Hippocampal formation (tissue), 2 donors: ENCODE measurements at places on chromosomes 4 and X.

GRCh38 chr4:11730545-11730944, 301.9 kb upstream of the HS3ST1 start:
- no peak for DNase-seq

DNA sequence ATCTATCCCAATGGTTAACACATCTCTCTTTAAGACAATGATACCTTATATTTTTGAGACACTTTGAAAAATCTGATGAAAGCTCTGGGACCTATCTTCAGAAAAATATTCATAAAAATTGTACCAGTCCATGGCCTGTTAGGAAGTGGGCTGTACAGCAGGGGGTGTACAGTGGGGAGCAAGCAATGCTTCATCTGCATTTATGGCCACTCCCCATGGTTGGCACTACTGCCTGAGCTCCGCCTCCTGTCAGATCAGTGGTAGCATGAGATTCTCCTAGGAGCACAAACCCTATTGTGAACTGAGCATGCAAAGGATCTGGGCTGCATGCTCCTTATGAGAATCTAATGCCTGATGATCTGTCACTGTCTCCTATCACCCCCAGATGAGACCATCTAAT, 42.6 kb downstream of the C4orf51 start:
- DNase-seq: no peak

GRCh38 chr4:102219129-102219528, 126.2 kb downstream of the SLC39A8 start:
- no peak for DNase-seq

- no peak for DNase-seq
These were observed 16.4 kb downstream of the COX18 start for GRCh38 chr4:73053076-73053475.

DNA sequence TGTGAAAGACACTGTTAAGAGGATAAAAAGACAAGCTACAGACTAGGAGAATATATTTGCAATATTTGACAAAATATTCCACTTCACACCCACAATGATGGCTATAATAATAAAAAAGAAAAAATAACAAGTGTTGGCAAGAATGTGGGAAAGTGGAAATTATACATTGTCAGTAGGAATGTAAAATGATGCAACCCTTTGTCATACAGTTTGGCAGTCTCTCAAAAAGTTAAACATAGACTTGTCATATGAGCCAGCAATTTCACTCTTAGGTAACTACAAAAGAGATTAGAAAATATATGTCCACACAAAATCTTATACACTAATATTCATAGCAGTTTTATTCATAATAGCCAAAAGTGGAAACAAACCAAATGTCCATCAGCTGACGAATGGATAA, 5.2 kb upstream of the RADX start:
- no peak for DNase-seq

GRCh38 chr4:30753316-30753715, 33.1 kb downstream of the PCDH7 start:
- no peak for DNase-seq

- no peak for DNase-seq
These were observed 25.1 kb downstream of the OCRL start for GRCh38 chrX:129565046-129565650.

- DNase-seq: no peak
These were observed 86.8 kb upstream of the VEGFC start for GRCh38 chr4:176879380-176880116.

DNA sequence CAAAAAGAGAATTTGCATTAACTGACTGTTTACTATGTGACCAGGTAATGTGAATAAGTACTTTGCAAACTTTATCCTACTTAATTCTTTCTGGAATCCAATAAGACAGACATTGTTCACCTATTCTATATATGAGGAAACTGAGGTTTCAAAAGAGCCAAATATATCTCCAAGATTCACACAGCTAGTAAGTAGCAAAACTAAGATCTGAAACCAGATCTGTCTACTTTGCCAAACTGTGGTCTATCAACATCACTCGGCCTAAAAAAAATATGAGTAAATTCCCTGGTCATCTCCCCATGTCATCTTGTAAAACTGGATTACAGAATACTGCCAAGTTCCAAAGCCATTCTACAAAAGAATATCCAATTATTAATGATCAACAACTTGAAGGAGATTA, 52.8 kb downstream of the ANAPC10 start:
- no peak for DNase-seq

DNA sequence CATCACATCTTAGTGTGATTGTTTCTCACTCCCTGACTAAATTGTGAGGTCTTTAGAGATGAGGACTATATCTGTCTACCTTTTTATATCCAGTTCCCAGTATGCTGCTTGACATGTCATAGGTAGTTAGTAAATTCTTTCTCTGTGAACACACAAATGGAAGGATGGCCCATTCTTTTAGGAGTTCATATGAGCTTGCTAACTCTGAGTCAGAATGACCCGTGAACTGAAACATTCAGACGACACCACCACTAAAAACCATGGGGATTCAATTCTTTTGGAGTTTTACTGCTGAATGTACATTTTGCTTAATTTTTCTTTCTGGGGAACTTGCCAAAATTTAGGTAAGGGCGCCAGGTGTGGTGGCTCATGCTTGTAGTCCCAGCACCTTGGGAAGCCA, 13.9 kb downstream of the OFD1 start:
- DNase-seq: no peak

DNA sequence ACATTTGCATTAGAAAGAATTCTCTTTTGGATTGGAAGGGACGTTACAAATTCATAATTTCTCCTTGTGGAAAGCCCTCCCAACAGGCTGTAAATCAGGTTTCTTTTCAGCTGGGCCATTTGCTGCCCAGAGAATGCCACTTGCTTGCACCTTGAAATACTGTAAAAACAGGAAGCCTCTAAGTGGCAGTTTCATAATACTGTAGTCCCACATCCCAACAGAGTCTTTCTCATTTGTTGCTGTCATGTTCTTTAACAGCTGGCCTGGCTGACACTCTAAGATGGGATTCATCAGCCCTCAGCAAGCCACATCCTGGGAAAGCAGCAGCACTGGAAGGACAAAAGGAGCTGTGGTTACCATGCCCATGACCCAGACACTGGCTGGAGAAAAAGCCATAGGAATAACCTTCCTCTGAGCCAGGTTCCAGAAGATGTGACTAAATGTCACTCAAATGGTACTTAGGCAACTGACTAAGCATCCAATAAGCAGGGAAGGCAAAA, 221.9 kb upstream of the MBNL3 start:
- no peak for DNase-seq

- no peak for DNase-seq
These were observed 1.5 kb upstream of the IL13RA2 start for GRCh38 chrX:115018944-115019343.

DNA sequence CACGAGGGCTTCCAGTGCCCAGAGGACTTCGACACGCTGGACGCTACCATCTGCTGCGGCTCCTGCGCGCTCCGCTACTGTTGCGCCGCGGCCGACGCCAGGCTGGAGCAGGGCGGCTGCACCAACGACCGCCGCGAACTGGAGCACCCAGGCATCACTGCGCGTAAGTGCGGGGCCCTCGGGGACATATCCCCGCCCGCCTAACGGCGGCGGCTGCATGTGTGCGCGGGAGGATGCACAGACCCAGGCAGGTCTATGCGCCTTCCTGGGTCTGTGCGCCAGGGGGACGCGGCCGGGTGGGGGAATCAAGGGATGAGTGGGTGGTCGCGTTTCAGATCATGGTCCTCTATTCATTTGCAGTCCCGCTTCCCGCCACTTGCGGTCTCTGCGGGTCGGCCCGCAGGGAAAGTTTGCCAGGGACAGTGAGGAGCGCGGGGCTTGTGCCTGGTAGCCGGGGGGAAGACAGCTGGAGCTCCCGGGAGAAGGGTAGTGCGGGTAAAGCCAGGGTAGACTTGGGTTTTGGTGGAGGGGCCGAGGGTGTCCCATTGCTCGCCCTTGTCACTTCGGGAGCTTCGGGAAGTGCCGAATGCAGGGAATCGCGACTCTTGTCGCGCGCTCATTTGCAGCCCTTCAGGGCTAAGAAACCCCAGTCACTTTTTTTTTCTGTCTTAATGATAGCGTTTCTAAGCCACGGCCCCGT, 1.0 kb downstream of the SHISA3 start:
- no peak for DNase-seq

DNA sequence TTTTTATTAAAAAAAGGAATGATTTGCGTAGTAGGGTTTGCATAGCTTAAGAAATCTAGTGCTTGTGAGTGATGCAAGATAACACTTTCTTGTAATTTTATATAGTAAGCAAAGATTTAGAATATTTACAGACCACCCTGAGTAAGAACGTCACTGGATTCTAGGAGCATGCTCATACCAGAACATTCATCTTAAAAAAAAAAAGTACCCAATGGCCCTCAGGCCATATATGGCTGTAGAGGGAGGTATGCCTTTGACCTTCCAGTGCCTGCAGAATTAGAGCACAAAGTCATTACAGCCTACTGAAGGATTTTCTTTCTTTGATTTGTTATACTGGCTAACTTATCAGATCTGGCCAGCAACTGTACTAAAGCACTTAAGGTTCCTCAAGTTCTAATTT, 236.3 kb upstream of the GYPA start:
- DNase-seq: no peak

DNA sequence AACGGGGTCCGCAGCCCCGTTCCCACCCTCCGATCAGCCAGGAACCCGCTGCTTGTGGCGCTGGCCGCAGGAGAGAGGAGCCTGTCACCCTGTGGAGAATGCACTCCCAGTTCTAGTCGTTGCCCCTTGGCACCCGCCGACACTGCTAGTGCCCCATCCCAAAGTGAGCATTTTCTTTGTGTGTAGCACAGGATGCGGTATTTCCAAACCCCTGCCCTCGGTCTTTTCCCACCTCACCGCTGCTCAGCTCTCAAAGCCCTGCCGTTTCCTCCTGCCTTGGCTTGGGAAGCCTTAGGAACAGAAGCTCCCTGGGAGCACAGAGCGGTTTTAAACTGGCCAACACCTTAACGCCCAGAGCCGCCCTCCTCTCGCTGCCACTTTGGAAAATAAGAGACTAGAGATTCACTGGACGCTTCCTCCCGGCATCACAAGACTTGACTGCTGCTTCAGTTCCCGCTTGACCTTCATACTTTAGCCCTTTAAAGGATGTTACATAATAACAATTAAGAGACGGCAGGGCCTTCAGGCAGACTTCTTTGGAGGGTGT, 772 bp downstream of the CYP4V2 start:
- peak; percentile 51 for DNase-seq

GRCh38 chr4:165537028-165537648, 158.3 kb downstream of the CPE start:
- no peak for DNase-seq
